ENCODE measurements at places on chromosomes 7 and 10.

DNA sequence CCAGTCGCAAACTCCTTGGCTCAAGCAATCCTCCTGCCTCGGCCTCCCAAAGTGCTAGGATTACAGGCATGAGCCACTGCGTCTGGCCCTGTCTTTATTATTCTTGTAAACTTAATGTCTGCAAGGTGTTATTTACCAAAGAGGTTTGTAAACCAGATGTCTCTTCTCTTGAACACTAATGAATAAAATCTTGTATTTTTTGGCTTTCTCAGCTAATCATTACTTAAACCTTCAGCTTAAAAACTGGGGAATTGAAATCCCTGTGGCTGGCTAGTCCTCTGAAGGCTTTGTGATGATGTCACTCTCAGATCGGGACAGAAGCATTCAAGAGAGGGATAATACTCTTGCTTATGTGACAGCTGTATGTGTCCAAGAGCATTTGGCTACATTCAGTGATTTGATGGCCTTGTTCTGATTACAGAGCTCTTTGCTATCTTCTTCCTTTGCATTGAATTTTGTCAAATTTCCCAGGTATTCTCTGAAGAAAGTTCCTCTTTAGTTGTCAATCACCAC lies 130.3 kb downstream of the BICC1 start:
- no peak for DNase-seq

DNA sequence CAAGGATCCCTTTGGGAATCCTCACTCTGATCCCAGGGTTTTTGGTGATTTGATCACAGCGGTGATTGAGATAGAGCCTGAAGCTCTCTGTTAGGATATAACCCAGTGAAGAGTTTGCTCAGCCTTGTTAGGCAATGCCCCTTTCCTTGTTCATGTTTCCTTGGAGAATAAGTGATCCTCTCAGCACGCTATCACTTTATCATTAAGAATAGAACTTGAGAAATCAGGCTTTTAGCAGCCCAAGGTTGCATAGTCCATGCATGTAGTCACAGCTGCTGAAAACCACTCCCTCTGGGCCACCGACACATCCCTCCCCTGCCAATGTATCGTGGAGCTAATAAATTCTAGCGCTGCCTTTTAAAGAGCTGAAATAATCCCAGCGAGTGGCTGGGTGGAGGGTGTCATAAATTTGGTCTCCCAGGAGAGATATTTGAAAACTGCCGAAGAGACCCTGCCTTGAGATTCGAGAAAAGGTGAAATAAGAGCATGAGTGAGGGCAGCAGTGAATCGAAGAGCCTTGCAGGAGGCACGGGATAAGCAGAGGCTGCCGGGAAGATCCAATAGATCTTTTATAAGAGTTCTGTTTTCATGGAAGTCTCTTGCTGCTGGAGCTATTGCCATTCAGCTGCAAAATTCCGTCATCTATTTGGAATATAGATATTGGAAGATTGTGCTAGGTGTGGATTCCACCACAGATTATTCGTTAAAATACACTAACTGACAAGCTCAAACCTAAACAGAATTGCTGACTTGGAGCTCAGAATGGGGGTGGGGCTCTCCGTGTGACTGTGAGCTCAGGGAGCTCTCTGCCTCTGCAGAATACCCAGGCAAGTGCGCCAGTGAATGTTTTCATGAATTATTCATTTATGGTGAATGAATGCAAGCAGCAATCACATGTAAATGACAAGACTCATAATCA lies 249.8 kb downstream of the TRIL start:
- no peak for DNase-seq

DNA sequence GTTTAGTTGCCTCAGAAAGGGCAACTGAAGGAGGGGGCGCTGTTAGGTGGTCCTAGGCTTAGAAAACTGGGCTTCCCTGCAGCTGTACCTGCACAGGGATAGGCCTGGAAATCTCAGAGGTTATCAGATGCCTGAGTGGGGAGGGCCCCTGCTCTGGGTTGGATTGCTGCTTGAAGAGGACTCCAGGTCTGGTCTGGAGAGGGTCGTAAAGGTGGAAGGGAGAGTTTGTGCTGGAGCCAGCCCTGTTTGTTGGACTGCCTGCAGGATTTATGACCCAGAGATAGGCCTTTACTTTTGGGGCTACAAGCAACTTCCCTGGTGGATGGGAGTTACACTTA lies 765.9 kb downstream of the GRID1 start:
- DNase-seq, result no peak

- DNase-seq, result no peak
Observed at GRCh38 chr10:17026686-17027485, 102.7 kb downstream of the CUBN start.

DNA sequence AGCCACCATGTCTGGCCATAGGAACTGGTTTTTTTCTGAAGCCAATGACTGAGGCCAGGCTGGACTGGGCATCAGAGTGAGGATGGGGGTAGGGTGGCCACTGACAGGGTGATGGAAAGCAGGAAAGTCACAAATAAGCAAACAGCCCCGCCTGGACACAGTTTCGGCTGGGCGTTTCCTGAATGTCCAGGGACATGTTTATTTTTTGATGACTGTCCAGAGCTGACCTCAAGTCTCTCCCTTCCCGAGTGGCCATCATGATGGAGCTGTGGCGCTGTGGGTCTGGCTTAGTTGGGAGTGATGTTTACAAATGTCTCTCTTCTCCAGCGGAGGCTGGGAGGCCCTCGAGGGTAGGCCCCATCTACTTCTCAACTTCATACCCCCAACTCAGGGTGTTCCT lies 37.1 kb upstream of the COMTD1 start:
- DNase-seq, result no peak

DNA sequence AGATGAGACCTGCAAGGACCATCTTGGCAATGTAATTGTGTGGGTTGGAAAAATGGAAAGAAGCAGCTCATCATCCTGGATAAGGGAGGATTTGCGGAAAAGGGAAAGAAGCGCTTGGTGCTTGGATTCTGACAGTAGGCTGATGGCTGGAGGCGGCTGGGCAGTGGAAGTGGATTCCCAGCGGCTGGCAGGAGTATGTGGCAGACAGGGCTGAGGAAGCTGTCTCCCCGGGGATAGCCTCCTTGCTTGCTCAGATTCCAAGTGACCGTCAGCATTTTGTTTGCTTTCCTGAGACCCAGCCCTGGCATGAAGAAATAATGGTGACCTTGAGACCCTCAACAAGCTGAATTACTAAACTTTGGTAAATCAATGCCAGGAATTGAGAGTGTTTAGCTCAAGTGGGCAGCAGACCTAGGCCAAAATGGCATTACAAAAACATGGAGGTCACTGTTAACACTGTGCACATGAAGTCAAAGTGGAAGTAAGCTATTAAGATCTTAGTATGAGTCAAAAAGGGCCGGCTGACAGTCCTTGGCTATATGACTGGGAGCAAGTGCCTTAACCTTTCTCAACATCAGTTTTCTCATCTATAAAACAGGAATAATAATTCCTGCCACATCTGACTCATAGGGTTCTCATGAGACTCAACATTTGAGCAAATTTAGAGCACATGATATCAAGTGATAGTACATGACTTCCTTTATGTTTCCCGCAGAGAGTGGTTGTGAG lies 21.3 kb downstream of the SLC25A28 start:
- DNase-seq, result no peak
